ENCODE measurements at places on chromosomes 2 and 18.

GRCh38 chr2:1740716-1741589 lies 3.4 kb downstream of the PXDN start:
- DNase-seq = peak; percentile 56

DNA sequence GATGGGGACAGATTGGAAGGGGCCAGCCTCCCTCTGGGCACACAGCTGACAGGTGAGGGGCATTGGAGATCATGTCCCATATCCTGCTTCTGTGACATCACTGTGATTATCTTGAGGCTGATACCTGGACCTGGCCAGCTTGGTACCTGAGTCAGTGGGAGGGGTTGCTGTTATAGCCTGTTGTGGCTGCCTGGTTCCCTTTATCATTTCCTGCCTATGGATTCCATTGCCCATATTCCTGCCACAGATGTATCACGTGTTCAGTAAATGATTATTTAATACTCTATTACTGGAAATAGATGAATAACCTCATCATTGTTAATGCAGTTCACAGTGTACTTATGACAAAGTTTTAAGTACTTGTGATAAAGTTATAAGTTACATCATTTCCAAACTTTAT lies 7.8 kb upstream of the SCYGR1 start:
- no peak for DNase-seq

GRCh38 chr2:88226754-88227153 lies 56.6 kb downstream of the THNSL2 start:
- no peak for DNase-seq

DNA sequence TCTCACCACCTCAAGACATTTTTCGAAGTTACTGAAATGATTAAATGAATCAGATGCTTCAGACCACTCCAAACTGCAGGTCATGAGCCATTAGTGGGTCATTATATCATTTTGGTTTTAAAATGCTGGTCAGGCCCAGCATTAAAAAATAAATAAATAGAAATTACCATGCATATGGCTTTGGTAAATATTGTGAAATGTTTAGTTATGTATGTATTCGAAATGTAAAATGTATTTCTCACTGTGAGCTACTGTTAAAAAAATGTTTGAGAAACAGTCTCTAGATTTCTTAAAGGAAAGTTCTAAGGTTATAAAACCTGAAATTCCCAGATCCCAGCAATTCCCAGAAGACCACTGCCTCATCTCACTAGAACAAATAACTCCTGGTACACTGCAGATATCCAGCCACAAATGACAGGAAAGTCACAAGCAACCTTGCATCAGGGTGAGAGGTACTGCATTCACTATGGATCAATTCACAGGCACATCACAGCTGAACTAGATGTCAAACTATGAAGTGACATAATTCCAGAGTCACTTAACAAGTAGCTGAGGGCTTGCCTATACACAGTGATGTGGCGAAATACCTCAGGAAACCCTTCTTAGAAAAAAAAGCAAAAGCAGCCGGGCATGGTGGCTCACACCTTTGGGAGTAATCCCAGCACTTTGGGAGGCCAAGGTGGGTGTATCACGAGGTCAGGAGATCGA lies 46.6 kb downstream of the FAM228A start:
- DNase-seq = no peak

DNA sequence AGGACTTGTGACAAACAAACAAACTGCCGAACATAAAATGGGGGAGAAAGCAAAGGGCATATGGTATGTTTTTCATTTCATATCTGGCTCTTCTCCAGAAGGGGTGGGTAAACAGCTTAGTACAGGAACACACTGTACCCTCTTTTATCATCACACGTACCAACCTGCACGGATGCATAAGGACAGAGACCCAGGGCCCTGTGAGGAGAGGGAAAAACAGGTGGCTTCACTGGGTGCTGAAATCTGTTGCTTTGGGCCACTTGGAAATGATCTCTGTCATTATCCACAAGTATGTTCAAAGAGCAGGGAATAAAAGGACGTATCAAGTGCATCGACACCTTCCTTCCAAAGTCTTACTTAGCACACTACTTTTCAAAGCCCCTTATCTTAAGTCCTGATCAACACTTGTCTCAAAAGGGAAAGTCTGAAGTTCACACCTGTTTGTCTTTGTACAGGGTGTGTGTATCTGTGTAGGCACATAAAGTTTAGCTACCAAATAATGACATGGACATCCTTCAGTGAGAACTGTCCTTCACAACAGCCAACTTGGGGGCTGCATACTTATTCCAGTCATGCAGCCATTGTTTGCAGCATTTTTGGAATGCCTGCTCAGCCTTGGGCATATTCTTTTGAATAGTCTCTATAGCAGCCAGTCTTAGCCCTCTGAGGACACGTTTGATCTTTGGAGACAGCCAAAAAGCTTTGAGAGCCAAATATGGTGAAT lies 60.6 kb downstream of the IRS1 start:
- DNase-seq = no peak
